Activated CD4-positive, alpha-beta T cell treated with anti-CD3 and anti-CD28 coated beads, Interleukin-2, Interleukin-4, amounts not matched to agents 100 ng/mL and 50 ng/mL, durations not matched to agents 16 hours and 8 hours (primary cell): ENCODE measurements at places on chromosomes 16 and 17.
A peak's percentile ranks its signal among the peaks of the same experiment; 100 is the strongest.

GRCh38 chr16:64253096-64253495 lies 868.8 kb downstream of the CDH11 start:
- DNase-seq: no peak

- DNase-seq: no peak
These were observed 20.1 kb downstream of the STAT5A start for GRCh38 chr17:42308446-42308845.

GRCh38 chr16:46918400-46918799 lies 34.2 kb downstream of the GPT2 start:
- no peak for DNase-seq

GRCh38 chr17:36092230-36092629 lies 2.3 kb upstream of the CCL3 start:
- DNase-seq: peak; percentile 86

GRCh38 chr17:39662551-39663339 lies 2.4 kb upstream of the TCAP start:
- DNase-seq: no peak

GRCh38 chr16:72425571-72426341 lies 253.8 kb upstream of the PMFBP1 start:
- no peak for DNase-seq

DNA sequence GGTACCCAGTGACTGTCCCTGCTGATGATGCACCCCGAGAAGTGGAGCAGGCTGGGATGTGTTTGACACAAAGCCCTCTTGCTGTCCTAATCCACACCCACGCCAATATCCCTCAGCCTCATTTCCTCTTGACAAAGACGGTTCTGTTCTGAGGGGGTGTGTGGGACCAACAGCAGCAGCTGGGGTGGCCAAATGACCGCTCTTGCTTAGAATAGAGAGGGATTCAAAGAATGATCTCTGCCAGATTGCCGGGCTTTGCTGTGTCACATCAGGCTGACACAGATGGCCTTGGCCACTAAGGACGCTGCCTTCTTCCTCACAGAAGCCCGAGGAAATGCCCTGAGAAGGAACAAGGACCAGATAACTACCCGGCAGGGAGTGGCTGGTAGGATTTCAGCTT lies 250.7 kb downstream of the NTN1 start:
- DNase-seq: no peak

DNA sequence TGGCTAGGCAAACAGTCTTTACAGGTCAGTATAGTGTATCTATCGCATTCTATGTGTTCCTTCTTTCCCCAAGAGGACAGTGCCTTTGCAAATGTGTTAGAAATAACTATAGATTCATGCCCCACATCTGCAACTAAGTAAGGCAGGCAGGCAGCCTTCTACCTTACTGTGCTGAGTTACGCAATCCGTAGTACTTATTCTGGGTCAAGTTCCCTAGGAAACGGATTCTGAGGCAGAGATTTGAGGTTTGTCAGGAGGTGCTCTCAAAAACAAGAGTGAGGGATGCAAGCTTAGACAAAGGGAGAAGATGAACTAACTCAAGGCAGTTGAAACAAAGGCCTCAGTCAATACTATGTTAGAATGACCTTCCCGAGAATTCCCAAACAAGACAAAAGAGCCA lies 12.7 kb upstream of the ANKFY1 start:
- no peak for DNase-seq
